DMS53 (cell line): ENCODE measurements at places on chromosomes 4 and X.

DNA sequence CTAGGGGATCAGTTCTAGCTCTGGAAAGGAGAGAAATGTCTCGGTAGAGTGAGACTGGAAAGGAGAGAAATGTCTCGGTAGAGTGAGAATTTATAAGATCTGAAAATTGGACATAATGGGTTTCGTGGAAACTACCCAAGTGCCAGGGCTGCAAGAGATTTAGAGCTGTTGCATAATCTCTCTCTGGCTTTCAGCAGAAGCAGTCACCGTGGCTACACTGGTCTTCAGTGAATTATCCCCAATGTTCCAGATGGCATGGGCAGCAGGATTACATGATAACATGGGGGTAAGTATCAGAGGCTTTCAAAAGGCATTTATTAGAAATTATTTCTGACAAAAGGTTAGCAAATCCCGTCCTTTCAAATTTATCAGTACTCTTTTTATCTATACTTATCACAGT lies 435.5 kb downstream of the NKX6-1 start:
- DNase-seq: no peak

- DNase-seq: peak; percentile 96
These were observed at the start of gene POU3F4 for GRCh38 chrX:83508006-83508405. Gene POU3F4 (plus strand): TSS chrX:83508290. CDS start chrX:83508325, 35 bp downstream.

- DNase-seq: peak; percentile 80
These were observed 554 bp downstream of the PCDH7 start for GRCh38 chr4:30720661-30721184.

- no peak for DNase-seq
These were observed 1249.9 kb upstream of the TENM3 start for GRCh38 chr4:180993244-180993836.

- DNase-seq: peak; percentile 31
These were observed 72.6 kb downstream of the STARD8 start for GRCh38 chrX:68719904-68720614.

GRCh38 chrX:150627957-150628356 lies 59.5 kb downstream of the MTM1 start:
- DNase-seq: no peak

- peak; percentile 5 for DNase-seq
These were observed 26.5 kb downstream of the SPARCL1 start for GRCh38 chr4:87502580-87503238.

- no peak for DNase-seq
These were observed 207.1 kb downstream of the ZNF330 start for GRCh38 chr4:141427726-141428296.

DNA sequence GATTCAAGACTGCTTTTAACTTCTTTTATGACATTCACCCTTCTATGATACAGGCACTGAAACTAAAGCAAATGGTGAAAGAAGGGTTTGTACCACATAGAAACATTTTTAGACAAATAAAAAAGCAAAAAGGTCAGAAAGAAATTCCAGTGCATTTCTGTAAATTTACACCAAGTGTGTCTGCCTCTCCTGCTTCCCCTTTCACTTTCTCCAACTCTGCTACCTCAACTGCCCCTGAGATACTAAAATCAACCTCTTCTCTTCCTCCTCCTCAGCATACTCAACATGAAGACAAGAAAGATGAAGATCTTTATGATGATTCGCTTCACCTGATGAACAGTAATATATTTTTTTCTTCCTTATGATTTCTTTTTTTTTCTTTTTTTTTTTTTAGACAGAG lies 187.9 kb downstream of the LRBA start:
- DNase-seq: no peak

DNA sequence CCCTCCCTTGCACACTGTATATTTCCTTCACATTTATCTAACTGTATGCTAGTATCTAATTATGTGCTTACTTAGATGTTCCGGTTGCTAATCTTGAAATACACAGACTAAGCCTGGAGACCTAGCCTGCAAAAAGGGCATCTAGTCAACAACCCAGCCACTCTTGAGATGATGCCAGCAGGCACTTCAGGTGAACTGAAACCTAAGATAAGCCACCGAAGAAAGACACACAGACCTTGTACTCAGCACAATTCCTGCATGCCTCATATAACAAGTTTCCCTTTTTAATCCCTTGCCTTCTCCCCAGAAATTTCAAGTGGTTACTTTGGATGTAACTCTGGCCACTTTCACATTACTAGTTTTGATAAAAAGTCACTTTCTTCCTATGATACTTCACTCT lies 2506.6 kb downstream of the ARAP2 start:
- peak; percentile 43 for DNase-seq

GRCh38 chr4:9875516-9875915 lies 94.1 kb downstream of the DRD5 start:
- no peak for DNase-seq

DNA sequence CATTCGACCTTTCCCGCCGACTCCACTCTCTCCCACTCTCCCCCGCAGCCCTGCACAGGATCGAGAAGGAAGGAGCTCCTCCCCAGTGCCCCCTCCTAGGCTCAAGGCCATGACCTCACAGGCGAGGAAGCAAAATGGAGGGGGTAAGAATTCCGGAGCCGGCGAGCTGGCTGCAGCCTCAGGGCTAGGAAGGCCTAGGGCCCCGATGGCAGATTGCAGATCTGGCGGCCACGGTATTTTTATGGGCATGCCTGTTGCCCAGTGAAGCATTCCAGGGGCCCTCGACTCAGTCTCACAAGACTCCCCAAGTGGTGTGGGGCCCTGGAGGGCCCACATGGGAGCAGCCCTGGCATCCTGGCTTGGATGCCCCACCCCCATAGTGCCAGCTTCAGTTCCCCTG lies 942 bp upstream of the L1CAM start:
- DNase-seq: no peak

GRCh38 chr4:145503486-145504072 lies 21.9 kb downstream of the SMAD1 start:
- DNase-seq: peak; percentile 27

DNA sequence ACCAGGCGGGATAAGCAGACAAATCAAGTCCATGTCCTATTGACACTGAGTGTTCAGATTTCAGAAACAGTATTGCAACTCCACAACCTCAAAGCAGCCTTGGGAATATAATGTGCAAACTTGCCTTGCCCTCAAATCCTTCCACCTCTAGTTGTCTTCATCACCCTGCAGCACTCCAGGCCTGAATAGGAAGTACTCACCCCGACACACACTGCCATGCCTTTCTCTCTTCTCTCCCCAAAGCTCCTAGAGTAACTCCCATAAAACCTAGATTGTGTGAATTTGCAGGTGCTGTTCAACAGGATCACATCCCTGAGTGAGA lies 19.6 kb downstream of the ACSL1 start:
- peak; percentile 12 for DNase-seq

GRCh38 chr4:98516042-98516440 lies 142.4 kb downstream of the TSPAN5 start:
- no peak for DNase-seq

GRCh38 chrX:84156821-84157220 lies 31.2 kb downstream of the RPS6KA6 start:
- no peak for DNase-seq

DNA sequence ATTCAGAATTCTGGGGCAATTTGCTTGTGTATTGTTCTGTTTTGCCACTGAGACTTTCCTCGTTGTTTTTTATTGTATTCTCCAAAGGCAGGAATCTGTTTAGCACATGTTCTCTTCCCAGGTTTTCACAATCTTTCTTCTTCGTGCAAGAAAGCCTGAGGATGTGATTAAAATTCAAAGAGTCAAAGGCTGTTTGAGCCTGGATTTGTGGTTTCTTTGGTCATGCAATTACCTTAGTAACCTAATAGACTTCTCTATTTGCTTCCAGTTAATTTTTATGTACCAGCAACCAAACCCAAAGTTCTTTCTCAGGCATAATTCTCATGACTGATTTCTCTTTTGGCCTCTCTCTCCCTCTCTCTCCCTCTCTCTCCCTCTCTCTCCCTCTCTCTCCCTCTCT lies 1420.1 kb upstream of the TENM3 start:
- no peak for DNase-seq

DNA sequence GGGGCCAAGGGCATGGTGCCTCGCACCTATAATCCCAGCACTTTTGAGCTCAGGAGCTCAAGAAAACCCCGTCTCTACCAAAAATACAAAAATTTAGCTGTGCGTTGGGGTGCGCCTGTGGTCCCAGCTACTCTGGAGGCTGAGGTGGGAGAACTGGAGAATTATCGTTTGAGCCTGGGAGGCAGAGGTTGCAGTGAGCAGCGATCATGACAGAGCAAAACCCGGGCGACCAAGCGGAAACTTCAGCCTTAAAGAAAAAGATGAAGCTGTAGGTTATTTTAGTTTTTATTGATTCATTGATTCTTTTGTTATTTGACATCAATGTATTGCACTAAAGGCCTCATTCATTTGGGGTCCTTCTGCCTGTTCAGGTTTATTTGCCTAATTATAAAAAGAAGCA lies 5.4 kb downstream of the TMPRSS11F start:
- DNase-seq: no peak

GRCh38 chr4:54109241-54110018 lies 9.5 kb downstream of the GSX2 start:
- peak; percentile 3 for DNase-seq

- no peak for DNase-seq
These were observed 28.3 kb downstream of the STK32B start for GRCh38 chr4:5079581-5079980.

- no peak for DNase-seq
These were observed 43.5 kb downstream of the MAMLD1 start for GRCh38 chrX:150406596-150406995.

- DNase-seq: no peak
These were observed 151.7 kb upstream of the CPEB2 start for GRCh38 chr4:14850455-14851097.
